Activated CD8-positive, alpha-beta memory T cell treated with anti-CD3 and anti-CD28 coated beads for 1 hour (primary cell): ENCODE measurements at places on chromosomes 1 and 21.

- no peak for DNase-seq
These were observed 7.7 kb downstream of the PM20D1 start for GRCh38 chr1:205842229-205842628.

- no peak for DNase-seq
These were observed 5.3 kb downstream of the STUM start for GRCh38 chr1:226553924-226554282.

- DNase-seq, result no peak
These were observed 31.6 kb upstream of the PPP1R15B start for GRCh38 chr1:204443260-204443619.

GRCh38 chr1:8516793-8517556 lies 199.1 kb downstream of the SLC45A1 start:
- DNase-seq, result no peak

DNA sequence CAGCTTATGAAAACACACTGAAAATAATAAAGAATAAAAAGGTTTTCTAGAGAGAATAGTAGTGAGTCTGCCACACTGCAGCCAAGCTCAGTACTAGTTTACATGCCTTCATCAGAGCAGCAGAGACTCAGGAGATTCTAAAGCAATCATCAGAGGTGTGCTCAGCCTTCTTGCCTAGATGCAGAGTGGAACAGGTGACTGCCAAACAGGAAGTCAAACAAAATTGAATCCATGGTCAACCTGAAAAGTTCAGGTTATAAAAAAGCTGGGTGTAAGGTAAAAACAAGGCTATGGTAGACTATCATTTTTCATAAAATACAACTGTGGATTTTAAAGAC lies 165.3 kb upstream of the C1orf105 start:
- DNase-seq, result no peak

DNA sequence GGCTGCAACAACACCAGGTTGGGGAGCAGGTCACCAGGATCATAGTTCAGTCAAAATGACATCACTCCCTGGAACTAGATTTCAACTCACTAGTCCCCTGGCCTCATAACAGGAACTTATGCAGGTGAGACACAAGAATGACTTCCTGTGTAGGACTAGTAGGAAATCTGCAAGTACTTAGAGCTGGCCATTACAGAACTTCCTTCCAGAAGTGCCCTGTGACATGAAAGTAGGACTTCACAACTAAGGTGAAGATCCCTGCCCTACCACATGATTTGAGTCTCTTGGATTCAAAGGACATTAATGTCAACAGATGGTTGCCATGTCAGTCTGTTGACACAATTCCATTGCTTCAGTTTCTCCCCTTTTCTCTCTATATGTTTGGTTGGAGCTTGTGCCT lies 223.1 kb downstream of the RPS6KC1 start:
- DNase-seq, result no peak

DNA sequence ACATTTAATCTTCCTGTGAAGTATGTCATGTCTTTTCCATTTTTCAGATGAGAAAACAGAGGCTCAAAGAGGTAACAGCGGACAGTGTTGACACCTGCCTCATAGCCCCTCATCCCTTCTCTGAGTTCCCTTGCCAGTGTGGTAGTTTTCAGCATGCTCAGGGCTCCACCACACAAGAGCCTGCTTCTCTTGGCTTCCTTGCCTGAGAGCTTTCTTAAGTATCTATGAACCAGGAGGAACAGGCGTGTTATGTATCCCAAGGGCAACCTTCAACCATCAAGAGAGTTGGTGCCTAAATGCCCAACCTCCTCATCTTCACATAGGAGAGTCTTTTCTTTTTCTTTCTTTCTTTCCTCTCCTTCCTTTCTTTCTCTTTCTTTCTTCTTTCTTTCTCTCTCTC lies 5.9 kb upstream of the PAFAH2 start:
- no peak for DNase-seq

DNA sequence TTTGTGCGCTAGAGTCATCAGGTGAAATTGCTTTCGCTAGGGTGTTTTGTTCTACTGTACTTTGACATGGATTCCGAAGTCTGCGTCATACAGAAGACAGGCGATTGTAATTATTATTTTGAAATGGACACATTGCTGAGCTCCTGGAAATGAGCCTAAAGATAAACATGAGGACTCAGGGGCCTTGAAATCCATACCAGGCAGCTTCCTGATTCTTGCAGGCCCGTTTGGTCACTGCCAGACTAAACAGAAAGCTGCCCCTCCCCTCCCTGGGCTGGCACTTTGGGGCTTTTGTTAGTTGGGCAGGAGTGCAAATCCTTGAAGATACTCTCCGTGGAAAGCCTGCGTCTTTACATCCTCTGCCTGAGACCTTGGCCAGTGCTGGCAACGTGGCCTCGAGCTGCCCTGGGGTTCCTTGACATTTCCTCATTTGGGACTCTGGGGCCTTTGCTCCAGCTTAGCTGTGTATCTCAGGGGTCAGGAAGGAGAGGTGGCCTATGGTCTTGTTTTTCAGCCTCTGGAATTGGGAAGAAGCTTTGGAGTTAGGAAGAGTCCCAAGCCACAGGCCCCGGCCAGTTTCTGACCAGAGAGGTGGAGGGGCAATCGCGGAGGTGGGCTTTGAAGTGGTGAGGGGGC lies 26.9 kb upstream of the KCNE2 start:
- no peak for DNase-seq

- no peak for DNase-seq
These were observed 1.4 kb downstream of the JUN start for GRCh38 chr1:58782178-58783089.

DNA sequence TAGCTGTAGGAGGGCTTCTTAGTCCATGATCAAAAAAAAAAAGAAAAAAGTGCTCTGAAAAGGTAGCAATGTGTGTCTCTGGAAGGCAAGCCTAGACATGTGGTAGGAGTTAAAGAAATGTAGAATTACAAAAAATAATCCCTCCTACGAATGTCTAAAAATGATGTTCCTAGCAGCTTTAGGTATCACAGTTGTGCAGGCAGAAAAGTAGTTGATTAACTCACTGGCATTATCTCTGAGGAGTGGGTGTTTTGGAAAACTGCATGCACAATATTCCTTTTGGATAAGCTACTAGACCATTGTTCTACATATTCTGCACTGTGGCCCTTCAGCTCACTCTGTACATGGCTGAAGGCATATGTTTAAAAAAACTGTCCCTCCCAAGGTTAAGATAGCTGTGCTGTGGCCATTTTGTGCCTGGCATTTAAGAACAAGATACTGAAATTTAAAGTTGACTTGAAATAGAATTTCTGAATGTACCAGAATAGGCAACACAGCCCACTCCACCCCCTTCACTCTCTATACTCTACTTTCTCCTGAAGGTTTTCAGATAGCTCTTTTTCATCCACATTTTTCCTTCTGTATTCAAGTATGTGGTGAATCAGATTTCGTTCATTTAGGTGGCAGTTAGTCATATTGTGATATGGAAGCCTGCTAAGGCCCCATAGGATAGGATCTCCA lies 463.9 kb upstream of the LRRC7 start:
- no peak for DNase-seq

DNA sequence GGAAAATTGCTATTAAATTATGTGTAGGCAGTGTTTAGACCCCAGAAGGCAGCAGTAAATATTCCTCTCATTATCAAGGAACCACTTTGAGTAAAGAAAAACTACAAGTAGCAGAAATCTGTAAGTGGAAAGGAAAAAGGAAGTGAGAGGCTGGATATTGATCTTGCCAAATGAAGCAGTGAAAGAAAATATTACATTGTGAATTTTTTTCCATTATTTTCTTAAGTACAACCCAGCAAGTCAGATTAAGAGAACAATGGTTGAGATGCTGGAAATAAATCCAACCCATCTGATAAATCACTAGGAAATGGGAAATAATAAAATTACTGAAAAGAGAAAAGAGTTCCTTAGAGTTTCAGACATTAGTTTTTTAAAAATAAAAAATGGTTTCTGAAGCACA lies 106.7 kb downstream of the HMCN1 start:
- no peak for DNase-seq

- DNase-seq, result no peak
These were observed 72.1 kb downstream of the SLC5A9 start for GRCh38 chr1:48294656-48295055.

GRCh38 chr1:201190624-201191051 lies at the start of gene IGFN1:
TSS of gene IGFN1 (plus strand) at chr1:201190824. CDS start at chr1:201193294, 2,470 bp downstream.
- no peak for DNase-seq

GRCh38 chr1:7644961-7645750 lies 125.9 kb upstream of the VAMP3 start:
- DNase-seq, result no peak

GRCh38 chr1:67759066-67759465 lies 74.1 kb downstream of the GADD45A start:
- DNase-seq, result no peak

GRCh38 chr1:210815641-210816550 lies 318.1 kb downstream of the KCNH1 start:
- no peak for DNase-seq

DNA sequence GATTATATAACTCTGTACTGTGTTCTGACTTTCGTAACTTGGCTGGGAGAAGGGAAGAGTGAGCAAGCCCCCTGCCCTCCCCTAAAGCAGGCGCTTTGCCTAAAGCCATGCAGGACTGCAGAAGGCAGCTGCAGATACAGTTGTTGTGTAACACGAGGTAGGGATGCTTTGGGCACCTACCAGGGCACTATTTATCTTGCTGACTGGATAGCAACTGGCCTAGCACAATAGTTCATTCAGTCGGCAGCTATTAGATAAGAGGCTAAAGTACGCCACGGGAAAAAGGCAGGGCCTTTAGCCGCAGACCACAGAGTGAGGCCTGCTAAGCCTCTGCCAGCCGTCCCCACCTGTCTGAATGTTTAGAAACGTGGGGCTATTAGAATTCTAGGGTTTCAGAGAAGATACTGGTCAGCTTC lies 80.9 kb downstream of the TTC3 start:
- no peak for DNase-seq

- DNase-seq, result no peak
These were observed 22.9 kb downstream of the MEGF6 start for GRCh38 chr1:3588395-3588794.

DNA sequence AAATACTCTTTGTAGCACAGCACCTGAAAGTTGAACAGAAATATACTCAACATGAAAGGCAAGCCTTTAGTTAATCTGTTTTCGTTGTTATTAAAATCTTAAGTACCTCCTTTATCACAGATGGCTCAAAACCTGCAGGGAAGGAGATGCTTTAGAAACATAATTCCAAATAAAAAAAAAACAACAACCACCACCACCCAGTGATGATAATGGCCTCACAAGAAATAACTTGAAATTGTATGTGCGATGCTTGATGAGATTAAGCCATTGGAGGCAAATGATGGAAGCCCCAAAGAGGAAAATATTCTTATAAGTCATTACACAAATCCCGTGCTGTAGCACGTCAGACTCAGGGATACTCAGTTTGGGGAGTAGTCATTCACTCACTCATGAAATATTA lies 24.9 kb upstream of the ZBTB40 start:
- no peak for DNase-seq

- DNase-seq, result no peak
These were observed 176.9 kb upstream of the CAMK1G start for GRCh38 chr1:209406595-209406994.

- DNase-seq, result no peak
These were observed 45.3 kb upstream of the SIPA1L2 start for GRCh38 chr1:232675260-232675659.

GRCh38 chr21:44596068-44596725 lies 3.9 kb upstream of the KRTAP10-6 start:
- no peak for DNase-seq

GRCh38 chr1:119541389-119541788 lies 34.4 kb downstream of the HSD3B1 start:
- no peak for DNase-seq

DNA sequence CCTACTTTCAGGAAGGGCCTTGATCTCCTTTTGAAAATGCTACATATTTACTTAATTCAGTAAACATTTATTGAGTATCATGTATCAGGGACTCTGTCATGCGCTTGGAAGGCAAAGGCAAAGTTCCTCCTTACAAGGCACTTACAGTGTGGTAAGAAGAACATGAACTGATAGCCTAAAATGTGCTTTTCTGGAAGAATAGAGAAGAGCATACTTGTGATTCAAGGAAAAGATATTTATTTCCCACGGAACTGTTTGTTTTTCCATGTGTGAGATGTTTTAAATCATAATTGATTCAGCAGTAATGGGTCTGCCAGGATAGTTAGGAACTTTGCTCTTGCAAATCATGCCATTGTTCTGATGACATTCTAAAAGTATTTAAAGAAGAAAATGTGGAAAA lies 110.1 kb upstream of the ZNHIT6 start:
- DNase-seq, result no peak

- DNase-seq, result no peak
These were observed 19.2 kb downstream of the EFCAB14 start for GRCh38 chr1:46699666-46700065.

DNA sequence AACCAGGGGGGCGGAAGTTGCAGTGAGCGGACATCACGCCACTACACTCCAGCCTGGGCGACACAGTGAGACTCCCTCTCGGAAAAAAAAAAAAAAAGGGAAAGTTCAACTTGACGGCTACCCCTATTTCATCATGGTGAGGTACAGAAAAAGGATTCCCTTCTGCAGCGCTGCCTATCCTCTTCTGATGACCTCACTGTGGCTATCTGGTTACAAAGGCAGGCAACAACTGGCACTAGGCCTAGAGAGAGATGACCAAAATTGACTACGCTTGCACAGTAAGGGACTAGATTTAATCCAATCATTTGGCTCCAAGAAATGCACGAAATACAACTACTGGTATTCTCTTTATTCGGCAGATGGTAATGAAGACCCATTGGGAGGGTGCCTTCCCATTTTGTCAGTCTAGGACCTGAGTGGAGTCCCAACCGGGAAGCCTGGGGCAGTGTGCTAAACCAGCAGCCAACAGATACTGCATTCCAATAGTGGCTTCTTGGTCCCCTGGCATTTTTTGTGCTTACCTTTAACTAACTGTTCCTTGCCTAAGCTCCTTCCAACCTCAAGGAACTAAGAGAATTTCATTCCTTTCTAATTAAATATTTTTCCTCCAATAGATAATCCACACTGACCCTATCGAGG lies 36.6 kb downstream of the ITPKB start:
- no peak for DNase-seq

DNA sequence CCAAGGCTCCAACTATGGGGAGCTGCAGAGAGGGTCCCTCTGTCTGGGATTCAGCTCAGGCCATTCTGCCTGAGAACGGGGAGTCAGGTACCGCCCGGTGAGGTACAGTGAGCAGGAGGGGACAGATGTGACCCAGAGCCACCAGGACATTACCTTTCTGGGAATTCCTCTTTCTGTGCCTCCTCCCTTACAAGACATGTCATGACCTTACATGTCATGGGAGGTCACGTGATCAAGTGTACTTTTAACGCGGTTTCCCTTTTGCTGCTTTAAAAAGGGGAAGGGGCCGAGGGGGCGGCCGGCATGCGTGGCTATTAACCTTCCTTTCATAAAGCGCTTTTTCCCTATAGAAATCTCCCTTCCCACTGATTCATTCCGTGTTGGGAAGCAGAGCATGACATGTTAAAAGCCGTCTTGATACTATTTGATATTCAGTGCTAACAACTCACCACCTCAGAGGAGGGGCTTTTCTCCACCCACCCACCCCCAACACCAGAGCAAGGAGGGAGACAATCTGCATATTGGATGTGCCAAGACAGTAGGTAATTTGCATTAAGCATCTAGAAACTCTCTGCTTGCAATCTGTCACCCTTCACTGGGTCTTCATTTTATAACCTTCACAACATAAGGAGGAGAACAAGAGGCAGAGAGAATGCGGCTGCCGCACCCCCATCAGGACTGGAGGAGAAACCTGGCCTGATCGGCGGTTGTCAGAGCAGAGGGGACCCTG lies 113.6 kb upstream of the VAMP3 start:
- DNase-seq, result no peak

- DNase-seq, result no peak
These were observed 337.2 kb upstream of the AJAP1 start for GRCh38 chr1:4317207-4317606.

- DNase-seq, result no peak
These were observed 113.9 kb downstream of the MATN1 start for GRCh38 chr1:30609336-30609998.

GRCh38 chr1:11893907-11894251 lies 32.3 kb downstream of the KIAA2013 start:
- peak; percentile 32 for DNase-seq
